Stimulated activated CD4-positive, alpha-beta T cell treated with anti-CD3 and anti-CD28 coated beads, Interleukin-1b, Interleukin-23, amount 100 ng/mL, for 1 hour (primary cell): ENCODE measurements at places on chromosomes 1 and 21.

- DNase-seq = no peak
Observed at GRCh38 chr1:26960625-26960966, 328 bp upstream of the KDF1 start.

DNA sequence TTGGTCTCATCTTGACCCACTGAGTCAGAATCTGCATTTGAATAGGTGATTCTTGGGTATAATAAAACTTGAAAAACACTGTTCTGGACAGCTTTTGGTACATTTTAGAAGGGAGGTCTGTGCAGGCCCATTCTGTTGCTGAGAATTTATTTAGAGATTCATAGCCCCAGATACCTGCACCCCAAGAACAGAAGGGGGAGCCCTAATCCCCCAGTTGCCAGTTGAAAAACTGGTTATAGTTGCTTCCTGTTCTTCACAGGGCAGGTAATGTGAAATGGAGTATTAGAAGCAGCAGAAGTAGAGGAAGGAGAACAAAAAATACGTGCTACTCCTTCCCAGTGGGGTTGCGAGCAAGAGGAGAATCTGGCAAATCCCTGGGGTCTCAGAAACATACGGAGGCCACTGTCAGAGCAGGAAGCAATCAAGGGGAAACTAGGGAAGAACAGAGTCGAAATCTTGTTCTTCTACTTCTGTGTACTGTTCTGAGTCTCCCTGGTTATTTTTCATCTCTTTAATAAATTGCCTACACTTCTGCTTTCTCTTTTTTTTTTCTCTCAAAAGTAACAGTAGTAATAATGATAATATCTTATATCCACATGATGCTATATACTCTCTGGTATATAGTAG lies 4.6 kb upstream of the CLCA2 start:
- no peak for DNase-seq

DNA sequence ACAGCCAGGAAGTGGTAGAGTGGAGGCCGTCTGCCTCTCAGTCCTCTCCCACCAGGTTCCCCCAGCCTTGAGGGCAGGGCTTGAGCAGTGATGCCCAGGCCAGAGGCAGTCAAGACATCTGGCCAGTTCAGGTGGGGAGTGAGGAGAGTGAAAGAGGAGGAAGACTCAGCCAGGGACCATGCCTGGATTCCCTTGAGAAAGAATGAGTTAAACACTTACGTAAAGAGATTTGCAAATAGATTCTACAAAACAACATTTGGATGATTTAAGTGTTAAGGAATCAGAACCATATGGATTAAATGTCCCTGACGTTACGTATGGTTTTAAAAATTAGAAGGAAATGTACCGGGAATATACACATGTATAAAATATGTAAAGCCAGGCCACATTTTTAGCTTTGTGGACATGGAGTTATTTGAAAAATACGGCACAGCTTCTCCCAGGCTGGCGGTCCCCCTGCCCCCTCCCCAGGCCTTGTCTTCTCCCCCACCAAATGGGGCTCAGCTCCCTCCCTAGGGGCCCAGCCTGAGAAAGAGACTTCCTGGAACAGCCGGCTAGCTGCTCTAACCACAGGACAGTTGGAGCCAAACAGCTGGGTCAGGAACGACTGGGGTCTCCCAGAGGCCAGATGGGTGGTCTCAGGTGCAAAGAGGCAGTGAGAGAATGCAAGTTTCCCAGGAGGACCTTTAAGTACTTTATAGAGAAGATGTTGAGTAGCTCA lies 188.3 kb upstream of the EDN2 start:
- no peak for DNase-seq

DNA sequence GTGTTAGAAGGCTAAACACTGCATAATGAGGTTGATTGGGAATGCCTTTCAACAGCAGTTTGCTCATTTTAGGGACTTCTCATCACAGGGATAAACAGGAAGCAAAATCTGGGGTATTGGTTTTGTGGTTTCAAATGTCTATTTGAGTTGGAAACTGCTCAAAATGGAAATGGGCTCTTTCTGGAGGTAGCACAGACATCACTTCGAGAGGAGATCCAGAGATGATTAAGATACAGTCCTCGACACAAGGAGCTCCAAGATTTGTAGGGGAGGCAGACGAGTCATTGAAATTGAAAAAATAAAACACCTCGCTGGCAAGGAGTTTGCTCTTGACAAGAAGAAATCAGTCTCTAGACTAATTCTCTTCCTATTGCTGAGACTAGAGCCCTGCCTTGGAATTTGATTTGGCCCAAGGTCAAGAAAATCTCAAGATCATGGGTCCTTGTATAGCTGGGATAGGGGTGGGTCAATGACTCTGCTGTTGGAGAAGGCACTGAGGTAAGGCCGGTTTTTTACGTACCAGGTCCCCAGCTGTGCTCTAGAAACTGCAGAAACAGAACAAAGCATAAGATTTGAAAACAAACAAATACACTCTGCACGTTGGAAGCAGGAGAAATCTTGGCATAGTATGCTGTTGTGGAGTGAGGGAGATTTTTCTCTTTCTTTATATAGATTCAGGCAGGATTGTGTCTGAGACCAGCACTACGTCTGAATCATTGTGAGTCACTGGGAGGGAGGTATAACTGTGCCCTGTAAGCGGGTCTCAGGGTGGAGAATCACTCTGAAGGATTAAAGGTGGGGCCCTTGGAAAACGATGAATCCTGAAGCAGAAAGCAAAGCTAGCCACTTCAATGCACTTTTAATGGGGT lies 17.7 kb upstream of the KLHDC8A start:
- no peak for DNase-seq

DNA sequence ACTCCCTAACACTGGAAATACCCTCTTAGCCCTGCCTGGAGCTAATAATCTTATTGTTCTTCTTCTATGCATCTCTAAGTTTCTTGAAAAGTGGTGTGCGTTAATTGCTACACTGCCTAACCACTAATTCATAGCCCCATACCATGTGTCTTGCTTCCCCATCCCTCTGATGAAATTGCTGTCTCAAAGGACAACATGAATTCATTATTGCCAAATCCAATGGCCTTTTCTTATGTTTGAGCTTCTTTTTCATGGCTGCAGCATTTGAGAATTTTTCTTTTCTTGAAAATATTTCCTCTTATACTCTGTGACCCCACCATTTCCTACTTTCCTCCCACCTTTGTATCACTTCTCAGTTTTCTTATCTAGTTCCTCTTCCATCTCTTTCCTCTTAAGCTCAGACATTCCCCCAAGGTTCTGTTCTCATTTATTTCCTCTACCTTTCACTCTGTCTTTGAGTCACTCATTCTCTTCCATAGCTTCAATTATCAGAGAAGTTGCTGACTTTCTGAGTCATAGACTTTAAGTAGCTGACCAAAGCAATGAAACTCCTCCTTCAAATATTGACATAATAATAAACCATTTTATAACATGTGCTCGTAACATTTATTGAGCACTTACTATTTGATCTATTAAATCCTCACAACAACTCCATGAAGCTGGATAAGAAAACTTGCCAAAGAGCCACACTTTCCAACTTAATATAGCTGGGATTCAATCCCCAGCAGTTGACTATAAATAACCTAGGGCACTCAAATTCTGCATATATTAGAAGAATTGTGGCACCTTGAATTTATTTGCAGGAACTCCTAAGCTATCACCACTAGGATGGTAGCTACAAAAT lies 35.5 kb upstream of the ATP6V1G3 start:
- no peak for DNase-seq

DNA sequence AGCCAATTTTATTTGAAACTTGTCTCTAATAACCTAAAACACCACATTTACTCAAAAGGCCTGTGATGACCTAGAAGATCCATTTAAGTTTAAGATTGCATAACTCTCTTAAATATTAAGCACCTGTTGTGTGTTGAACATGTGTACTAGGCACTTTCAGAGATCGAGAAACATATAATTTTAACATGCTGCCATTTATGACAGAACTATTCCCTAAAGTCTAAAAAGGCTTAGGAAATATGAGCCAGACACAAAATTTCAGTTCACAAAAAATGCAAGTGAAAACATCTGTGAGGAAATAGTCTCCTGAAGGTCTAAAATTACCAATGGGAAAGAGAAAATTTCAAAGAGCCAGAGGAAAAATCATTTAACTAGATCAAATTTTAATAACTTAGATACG lies 37.7 kb downstream of the CEP170 start:
- DNase-seq = no peak

- peak; percentile 17 for DNase-seq
Observed at GRCh38 chr1:35030756-35031446, 844 bp downstream of the ZMYM6 start.

DNA sequence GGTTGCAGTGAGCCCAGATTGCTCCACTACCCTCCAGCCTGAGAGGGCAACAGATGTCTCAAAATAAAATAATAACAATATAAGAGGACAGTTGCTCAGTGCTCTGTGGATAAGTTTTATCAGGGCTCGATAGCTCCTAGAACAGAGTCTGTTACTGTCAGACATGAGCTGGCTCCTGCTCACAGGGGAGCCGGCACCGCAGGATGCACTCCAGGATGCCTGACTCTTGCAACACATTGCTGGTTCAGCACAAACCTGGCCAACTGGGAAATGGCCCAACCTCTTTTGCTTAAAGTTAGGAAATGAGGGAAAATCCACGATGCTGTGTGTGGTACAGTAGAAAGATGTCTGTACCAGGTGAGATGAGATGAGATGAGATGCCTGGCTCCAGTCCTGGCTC lies 5.8 kb upstream of the CTSE start:
- DNase-seq = no peak

GRCh38 chr1:43533584-43533983 lies 2.9 kb downstream of the PTPRF start:
- no peak for DNase-seq

DNA sequence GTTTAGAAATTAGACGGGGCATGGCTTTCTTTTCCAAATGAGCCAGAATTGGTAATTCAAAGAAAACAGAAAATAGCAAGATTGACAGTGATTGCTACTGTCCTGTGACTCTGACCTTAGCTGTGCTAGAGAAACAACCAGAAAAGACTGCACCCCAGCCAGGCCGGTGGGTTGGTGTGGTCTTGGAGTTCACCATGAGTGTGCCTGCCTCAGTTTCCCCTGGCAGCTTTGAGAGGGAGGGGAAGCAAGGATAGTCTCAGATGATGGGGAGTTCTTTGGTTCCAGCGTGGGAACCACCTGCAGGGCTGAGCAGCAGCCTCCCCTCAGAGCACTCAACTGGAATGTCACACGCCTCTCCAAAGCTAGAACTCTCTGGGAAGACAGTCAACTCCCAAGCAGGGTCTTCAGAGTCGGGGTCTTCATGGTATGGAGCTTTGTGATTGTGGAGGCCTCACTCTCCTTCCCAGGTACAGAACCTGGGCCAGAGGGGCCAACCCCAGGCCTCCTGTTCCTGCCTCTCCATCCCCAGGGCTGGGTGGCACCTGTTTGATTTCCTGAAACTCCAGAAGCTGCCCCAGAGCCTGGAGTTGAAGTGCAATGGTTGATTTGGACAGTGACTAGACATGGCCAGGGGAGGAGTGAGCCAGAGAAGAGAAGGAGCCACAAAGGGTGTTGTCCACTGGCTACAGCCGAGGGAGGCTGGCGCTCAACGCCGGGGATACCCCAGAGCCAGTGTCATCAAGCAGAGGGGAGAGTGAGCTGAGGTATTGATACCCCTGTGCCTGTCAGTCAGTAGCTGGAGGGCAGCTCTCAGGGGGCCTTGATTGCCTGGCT lies 35.7 kb downstream of the SIM2 start:
- DNase-seq = no peak

DNA sequence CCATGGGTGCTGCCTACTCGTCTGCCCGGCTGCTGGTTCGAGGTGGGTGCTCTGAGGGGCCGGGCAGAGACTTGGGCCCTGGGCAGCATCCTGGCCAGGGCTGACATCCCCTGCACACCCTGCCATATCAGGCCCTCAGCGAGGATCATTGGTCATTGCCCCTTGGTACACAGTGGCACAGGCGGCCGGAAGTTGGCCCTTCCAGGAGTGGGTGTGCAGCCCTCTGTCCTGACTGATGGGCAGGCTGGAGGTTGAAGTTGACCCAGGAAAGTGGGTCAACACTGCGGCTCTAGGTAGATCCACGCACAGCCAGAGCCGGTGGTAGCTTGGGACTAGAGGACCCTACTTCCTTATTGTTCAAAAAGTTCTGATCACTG lies 72.9 kb downstream of the TRIM11 start:
- no peak for DNase-seq

DNA sequence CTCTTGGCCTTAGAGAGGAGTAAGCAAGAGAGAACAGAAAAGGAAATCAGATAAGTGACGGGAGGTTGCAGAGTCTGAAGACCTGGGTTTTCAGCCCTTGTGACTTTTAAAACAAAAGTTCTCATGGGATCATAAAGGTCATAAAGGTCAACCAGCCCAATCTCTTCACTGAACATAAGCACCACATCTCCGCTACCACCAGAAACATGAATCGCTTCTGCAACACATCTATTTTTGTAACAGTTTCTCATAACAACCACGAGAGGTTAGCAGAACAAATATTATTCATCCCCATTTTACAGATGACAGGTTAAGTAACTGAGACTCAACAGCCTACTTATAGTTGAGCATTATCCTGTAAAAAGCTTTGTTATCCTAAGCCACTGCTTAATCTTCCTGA lies 5.9 kb downstream of the TRAPPC3 start:
- no peak for DNase-seq

- no peak for DNase-seq
Observed at GRCh38 chr21:45264146-45264911, 23.4 kb downstream of the POFUT2 start.

DNA sequence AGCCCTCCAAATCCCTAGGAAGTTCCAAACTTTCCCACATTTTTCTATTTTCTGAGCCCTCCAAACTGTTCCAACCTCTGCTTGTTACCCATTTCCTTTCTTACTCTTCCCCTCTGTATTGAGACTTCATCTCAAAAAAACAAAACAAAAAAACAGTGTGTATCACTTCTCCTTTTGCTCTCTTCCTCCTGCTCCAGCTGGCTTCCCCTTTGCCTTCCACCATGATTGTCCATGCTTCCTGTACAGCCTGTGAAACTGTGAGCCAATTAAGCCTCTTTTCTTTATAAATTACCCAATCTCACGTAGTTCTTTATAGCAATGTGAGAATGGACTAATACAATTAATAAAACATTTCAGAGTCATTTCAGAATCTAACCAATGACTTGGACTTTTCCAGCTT lies 69.6 kb upstream of the KRTAP19-8 start:
- DNase-seq = no peak

- no peak for DNase-seq
Observed at GRCh38 chr1:162916821-162917613, 56.0 kb upstream of the CCDC190 start.

GRCh38 chr1:230303822-230304221 lies 122.3 kb downstream of the PGBD5 start:
- DNase-seq = no peak

- DNase-seq = no peak
Observed at GRCh38 chr1:93304716-93305138, 41.0 kb upstream of the DR1 start.

GRCh38 chr1:109011335-109011734 lies 30.6 kb downstream of the WDR47 start:
- no peak for DNase-seq

GRCh38 chr1:211261229-211261628 lies 2.1 kb downstream of the RCOR3 start:
- DNase-seq = no peak

DNA sequence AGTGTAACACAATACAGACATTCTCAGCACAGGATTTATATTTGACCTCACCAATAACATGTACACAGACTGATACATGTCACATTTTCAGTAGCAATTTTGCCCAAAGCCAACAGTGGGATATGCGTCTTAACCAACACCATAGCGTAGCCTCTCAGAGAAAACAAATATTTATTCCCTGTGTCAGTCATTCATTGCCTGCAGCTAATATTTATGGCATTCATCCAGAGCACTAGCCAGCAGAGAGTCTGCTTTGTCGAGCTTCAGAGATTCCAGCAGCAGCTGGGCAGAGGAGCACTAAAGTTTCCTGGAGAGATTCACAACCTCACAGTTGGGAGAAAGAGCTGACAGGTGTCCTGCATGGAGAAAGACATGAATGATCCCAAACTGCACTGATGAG lies 400.7 kb upstream of the DAB1 start:
- DNase-seq = no peak

GRCh38 chr1:209758400-209758799 lies 2.5 kb downstream of the TRAF3IP3 start:
- DNase-seq = no peak
